ENCODE measurements at places on chromosomes 4 and X. TPM values are rescaled to one million over a fixed set of nuclear protein-coding genes. Genes with fewer than 3 reads are reported as not detected.
A peak's percentile ranks its signal among the peaks of the same experiment; 100 is the strongest.

Gene PPBP
- not detected for total RNA-seq

DNA sequence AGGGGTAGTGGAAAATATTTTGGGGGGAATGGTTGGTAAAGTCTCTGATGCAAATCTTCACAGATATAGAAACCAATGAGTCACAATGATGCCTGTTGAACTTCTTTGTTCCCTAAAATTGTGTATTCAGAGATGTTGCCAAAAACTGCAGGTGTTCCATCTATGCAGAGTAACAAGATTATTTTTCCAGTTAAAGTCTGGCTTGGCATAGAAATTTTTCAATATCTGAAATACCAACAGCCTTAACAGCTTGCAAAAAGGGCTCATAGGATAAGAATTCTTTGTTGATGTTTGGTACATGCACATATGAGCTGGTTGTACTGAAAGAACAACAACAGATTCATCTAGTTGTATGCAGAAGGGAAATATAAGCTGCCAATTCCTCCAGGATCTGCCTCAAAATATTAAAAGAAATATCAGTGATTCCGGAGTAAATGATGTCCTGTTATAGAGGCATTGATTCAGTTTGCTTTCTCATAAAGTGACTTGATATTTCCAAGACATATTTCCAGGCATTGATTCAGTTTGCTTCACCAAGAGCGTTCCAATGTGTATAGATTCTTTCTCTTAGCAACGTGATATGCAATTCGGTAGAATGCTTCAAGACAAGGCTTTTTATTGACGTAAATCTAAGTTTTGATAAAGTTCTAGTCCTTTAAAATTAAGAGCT is 564.4 kb downstream of the TMA16 start:
- no peak for DNase-seq

- DNase-seq = no peak
These were observed 100.7 kb downstream of the NSUN7 start for GRCh38 chr4:40850496-40850895.

DNA sequence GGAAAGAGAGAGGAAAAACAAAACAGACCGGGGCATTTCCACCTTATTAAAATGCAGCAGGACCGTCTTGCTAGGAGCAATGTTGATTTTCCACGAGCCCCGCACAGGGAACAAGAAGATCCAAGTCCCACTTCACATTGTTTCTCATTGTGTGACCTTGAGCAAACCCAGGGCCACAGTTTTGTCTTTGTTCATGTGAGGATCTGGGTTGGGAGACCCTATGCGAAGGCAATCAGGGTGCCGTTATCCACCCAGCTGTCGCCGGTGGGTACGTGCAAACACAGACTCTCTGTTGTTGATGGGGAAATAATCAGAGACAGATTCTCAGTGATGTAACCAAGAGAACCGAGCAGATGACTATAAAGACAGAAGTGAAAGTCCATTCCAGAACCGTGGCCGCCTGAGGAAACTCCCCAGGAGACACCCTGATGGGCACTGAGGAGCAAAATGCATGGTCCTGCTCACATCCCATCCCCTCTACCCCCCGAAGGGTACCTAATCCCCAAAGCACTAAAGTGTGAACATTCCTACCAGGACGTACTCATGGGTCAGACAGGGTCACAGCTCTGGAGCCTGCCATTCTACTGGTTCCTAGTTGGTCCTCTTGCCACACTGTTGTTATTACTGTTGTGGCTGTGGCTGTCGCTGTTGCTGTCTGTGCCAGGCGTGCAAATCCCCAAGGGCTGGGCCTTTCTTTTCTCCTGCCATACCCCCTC is 102.7 kb upstream of the RBPJ start:
- DNase-seq = no peak

Gene C1QTNF7
- not detected for total RNA-seq

DNA sequence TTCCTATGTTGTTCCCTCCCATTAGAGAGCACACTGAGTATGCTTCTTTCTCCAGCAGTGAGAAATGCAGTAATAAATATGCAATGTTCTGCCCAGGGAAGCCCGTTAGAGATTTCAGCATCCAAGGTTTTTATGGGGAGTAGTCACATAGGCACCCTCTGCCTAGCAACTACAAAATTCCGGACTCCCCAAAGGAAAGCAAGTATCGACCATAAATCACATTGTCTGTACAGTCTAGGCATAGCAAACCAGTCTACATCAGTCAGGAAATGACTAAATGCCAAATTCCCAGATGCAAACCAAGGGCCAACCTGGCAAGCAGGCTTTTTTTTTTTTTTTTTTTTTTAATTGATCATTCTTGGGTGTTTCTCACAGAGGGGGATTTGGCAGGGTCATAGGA is 34.8 kb downstream of the GPR101 start:
- DNase-seq = no peak

Gene PAGE4
- total RNA-seq = not detected

Gene RIPPLY1
- total RNA-seq = not detected

DNA sequence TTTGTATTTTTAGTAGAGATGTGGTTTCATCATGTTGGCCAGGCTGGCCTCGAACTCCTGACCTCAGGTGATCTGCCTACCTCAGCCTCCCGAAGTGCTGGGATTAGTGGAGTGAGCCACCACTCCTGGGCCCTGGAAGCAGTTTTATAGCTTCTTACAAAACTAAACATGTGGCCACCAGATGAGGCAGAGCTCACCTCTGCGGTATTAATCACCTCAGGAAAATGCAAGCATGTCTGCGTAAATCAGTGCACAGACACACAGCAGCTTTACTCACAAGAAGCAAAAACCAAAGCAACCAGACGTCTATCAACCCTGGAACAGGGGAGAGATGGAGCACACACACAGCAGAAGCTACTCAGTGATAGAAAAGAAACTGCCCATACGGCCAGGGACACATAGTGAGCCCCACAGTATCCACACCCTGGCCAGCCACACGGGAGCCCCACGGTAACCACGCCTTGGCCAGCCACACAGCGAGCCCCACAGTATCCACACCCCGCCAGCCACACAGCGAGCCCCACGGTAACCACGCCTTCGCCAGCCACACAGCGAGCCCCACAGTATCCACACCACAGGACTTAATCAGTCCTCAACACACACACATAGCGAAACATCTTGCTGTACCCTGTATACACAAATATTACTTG is 30.2 kb downstream of the PPP2R3B start:
- DNase-seq = no peak

Gene NUP62CL
- total RNA-seq = 0.23 TPM

DNA sequence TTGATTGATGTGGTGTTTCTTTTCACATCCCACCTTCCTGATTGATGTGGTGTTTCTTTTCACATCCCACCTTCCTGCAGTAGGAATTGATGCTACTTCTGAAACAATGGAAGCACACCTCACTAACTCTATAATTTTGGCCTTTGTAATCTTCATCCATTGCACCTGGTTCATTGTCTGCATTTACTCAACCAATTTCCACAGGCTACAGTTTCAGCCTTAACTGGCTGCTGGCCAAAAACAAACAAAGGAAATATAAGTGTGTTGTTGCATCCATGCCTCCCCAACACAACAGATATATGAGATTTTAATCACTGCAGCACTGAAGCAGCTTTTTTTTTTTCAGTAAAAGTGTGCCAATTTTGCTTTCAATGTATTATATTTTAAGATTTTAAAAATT is 867.6 kb upstream of the PCDH7 start:
- DNase-seq = no peak

Gene MAP9
- total RNA-seq = 0.19 TPM

Gene ETDB
- total RNA-seq = not detected

DNA sequence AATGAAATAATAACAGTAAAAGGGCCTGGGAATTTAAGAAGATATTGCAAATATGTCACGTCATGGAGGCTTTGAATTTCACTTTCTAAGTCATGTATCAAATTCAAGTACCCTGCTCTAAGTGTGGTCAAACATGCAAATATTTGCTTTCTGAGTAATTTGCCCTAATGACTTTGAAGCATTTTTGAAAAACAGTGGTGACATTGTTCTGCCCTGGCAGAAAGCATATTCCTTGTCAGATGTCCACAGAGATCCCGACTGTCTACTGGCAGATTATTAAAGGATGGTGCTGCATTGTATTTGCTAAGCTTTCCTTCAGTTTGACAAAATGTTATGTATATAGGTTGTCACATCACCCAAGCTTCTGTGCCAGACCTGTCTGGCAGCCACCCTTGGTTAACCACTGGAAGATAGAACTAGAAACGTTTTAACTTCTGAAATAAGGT is 92.5 kb downstream of the ANK2 start:
- no peak for DNase-seq

Gene AREG
- total RNA-seq = 0.34 TPM

Gene CNGA1
- total RNA-seq = not detected

Gene FRG2
- total RNA-seq = not detected

DNA sequence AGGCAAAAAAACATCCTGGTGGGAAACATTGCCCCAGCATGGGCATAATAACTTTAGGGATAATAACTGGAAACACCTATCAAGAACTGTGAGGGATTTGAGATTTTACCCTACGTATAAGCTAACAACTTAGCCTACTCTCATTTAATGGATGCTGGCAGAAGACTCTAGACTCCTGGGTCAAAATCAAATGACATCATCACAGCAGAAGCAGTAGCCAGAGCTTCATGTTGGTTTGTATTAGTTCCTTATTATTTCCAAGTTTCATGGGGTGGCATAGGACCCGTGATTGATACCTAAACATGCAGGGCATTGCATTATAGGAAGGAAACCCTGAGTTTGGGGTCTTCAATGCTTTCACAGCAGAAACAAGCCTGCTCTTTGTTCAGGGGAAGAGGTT is 4.6 kb downstream of the TCEAL9 start:
- DNase-seq = no peak

- DNase-seq = no peak
These were observed 332.2 kb downstream of the GASK1B start for GRCh38 chr4:157840648-157841047.

Gene PTPN13
- total RNA-seq = 0.37 TPM

DNA sequence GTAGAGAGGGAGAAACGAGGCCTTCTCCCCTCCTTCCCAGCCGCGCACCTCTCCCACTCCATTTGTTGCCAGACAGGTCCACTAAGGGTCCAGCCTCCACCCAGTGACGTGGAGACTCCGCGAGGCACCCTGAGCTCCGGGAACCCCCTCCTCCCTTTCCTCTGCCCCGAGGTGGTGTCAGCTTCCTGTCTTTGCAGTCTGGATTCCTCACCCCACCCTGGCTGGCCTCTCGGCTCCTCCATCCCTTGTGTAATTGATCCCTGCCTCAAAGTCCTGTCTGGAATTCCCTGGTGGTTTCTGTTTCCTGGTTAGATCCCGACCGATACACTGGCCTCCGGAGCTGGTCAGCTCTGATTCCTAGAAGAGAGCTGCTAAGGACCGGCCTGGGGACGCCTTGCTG is 105.9 kb upstream of the SCOC start:
- DNase-seq = no peak

GRCh38 chr4:185742766-185743165 is 69.2 kb downstream of the SORBS2 start:
- DNase-seq = peak; percentile 34

GRCh38 chr4:94634271-94634670 is 123.5 kb upstream of the BMPR1B start:
- no peak for DNase-seq

- peak; percentile 63 for DNase-seq
These were observed at the start of gene TADA2B for GRCh38 chr4:7043284-7044136. TADA2B (plus strand) TSS chr4:7043372; CDS start chr4:7043580, 208 bp downstream.

Gene MAGEE1
- total RNA-seq = 0.68 TPM

GRCh38 chr4:140056015-140056414 is 98.0 kb downstream of the MAML3 start:
- DNase-seq = no peak

Gene PPEF1
- not detected for total RNA-seq

DNA sequence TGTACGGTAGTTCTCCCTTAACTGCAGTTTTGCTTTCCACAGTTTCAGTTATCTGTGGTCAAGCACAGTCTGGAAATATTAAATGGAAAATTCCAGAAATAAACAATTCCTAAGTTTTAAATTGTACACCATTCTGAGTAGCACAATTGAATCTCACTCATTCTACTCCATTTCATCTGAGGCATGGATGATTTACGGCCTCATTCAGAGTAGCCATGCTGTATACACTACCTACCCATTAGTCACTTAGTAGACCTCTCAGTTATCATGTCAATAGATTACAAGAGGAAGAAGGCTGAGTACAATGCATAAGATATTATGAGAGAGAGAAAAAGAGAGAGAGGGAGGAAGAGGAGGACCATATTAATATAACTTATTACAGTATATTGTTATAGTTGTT is 77.5 kb downstream of the ENOX2 start:
- DNase-seq = no peak

DNA sequence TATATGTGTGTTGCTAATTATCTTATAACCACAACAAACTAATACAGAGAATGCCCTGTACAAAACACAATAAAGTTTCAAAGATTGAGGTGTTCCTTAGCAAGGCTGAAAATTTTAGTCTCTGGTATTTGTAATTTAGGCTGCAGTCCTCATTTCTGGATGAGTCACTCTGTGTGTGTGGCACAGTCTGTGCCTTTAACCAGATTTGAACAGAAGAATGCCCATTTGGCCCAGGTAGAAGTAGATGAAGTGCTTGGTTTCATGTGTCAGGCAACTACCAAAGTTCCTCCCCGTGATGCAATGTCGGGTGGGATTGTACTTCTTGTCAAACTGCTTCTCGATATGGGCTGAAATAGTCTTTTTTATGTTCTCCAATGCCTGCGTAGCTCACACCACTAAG is 91.6 kb upstream of the H2AZ1 start:
- DNase-seq = no peak

DNA sequence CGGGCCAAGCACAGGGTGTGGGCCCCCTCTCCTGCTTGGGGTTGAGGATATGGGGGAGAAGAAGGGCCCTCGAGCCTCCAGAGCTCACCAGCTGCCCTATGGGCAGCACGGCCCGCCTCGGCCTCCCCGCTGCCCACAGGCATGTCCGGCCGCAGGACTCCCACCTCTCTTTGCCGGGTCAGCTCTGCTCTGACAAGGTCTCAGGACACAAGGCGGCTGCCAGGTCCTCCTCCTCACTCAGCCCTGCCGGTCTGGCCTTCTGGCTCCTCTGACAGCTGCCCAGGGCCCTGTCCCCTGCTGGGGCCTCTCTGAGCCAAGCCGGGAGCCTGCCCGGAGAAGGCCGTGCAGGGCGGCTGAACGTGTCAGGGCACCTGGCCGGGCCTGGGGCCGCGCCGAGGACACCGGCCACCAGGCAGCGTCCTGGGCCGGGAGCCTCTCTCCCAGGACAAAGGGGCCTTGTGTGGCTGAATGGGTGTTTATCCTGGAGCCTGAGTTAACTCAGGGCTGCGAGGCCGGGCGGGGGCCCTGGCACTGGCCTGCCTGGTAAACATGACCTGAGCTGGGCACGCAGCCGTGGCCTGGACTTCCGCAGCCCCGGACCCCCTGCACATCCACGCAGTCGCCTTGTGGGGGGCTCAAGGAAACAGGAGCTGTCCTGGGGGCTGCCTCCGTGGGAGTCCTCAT is 25.7 kb downstream of the TACC3 start:
- DNase-seq = no peak

DNA sequence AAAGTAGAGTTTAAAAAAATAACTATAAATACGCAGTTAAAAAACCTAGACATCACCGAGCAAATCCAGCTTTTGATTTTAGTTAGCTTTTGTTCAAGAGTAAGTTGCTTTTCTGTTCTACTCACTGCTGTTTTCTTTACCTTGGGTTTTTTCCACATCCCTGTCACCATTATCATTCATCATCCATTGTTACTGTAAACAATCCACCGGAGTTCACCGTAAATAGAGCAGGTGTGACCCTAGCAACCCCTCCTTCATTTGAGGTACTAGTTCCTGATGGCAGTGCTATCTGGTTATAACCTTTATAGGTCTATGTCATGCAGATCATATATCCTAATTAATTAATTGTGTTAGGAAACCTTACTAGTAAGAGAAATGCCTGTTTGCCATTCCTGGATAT is 43.0 kb upstream of the TEX13D start:
- DNase-seq = no peak
